RPMI7951 (cell line): ENCODE measurements at places on chromosomes 11 and 22. TPM values are rescaled to one million over a fixed set of nuclear protein-coding genes. Genes with fewer than 3 reads are reported as not detected.

TMEM191C gene
- 0.48 and 1.6 TPM in 2 replicates for total RNA-seq

APOBEC3G gene
- 54.8 and 63.6 TPM in 2 replicates for total RNA-seq

PRR33 gene
- not detected in 2 replicates for total RNA-seq

PRG2 gene
- not detected in 2 replicates for total RNA-seq

MUC2 gene
- total RNA-seq: not detected in 2 replicates

GRIK4 gene
- total RNA-seq: not detected in 2 replicates

ANKRD42 gene
- 4.5 and 5.8 TPM in 2 replicates for total RNA-seq

KCNK7 gene
- not detected in 2 replicates for total RNA-seq

UBQLNL gene
- total RNA-seq: not detected in 2 replicates

KLHL22 gene
- total RNA-seq: 7.0 and 7.4 TPM in 2 replicates

RFPL2 gene
- total RNA-seq: not detected in 2 replicates

LSP1 gene
- total RNA-seq: 2.4 and 3.8 TPM in 2 replicates

FGF19 gene
- total RNA-seq: not detected in 2 replicates

HBG2 gene
- 1.3 TPM in 1 of 2 replicates, not detected in the other for total RNA-seq

SLC22A9 gene
- not detected in 2 replicates for total RNA-seq

SLC17A6 gene
- total RNA-seq: not detected in 2 replicates

LYVE1 gene
- 0.36 TPM in 1 of 2 replicates, not detected in the other for total RNA-seq

MMP1 gene
- 21.2 and 25.4 TPM in 2 replicates for total RNA-seq

LRRC55 gene
- not detected in 2 replicates for total RNA-seq
